ENCODE measurements at places on chromosomes 2 and 18.

DNA sequence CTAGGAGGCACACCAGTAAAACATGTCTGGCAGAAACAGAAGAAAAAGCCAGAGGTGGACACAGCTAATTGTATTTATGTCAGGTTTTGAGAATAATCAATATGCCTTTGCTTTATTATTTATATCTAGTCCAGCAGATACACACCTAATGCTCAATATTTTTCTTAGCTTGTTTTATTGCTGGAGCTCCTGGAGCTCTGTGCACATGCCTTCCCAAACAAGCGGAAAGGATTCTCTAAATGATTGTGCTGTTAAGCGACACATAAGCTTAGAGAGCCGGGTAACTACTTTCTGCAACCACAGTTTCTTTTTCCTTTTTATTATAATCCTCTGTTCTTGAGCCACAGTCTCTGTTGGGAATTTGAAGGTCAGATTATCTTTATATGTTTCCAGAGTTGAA lies 177.3 kb upstream of the ST6GAL2 start:
- DNase-seq = no peak

- no peak for DNase-seq
Observed at GRCh38 chr2:108139521-108139920, 100.2 kb upstream of the SULT1C3 start.

DNA sequence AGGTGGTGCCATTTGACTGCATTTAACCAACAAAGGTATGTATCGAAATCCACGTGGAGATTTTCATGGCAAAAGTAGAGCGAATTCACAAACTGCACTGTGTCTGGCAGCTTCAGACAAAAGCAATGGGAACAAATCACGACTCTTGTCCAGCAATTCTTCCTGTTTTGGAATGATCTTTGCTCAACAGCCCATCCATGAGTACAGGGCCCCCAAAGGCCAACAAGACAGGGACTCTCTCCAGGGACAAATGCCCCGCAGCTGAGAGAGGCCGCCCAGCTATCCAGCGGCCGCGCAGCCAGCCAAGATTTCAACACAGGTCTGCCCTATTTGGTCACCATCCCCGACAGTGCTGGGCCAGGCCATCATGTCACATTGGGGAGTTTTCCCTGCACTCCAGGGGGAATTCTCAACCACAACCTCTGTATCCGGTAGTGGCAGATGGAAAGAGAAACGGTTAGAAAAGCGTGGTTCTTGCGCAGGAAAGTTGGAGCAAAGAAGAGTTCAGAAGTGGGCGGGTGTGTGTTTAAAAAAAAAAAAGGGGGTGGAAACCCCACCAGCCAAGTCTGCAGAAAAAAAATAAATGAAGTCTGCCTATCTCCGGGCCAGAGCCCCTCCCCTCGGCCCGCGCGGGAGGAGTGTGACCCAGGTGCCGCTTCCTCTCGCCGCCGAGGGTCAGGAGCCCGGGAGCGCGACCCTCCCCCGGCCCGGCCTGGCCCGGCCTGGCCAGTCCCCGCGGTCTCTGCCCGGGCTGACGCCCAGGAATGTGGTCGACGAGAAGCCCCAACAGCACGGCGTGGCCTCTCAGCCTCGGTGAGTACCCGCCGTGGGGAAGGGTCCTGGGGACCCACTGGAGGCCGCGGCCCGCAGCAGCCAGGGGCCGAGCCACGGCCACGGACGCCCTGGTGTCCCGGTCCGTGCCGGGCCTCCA lies at the start of gene GYPC:
GYPC (plus strand) TSS at position 659 of the 931 bp plus-strand sequence; CDS start at position 765, 106 bp downstream.
- peak; percentile 33 for DNase-seq

GRCh38 chr18:7197854-7198253 lies 33.0 kb upstream of the LRRC30 start:
- no peak for DNase-seq

DNA sequence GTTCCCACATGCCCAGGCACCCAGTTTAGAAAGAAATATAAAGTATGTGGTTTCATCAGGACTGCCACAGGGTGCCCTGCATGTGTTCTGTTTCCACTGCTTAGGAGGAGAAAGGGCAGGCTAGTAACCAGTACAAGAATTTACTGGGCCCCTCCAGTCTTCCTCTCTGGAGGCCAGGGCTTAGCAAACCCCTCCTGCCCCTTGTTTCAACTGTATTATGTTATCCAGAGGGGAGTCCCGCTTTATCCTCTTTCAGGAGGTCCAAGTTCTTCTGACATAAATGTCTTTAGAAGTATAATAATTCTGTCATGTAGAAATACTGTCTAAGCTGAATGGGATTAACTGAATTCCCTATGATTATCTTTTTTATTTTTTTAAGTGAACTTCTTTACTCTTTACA lies 132.1 kb downstream of the WDSUB1 start:
- no peak for DNase-seq

DNA sequence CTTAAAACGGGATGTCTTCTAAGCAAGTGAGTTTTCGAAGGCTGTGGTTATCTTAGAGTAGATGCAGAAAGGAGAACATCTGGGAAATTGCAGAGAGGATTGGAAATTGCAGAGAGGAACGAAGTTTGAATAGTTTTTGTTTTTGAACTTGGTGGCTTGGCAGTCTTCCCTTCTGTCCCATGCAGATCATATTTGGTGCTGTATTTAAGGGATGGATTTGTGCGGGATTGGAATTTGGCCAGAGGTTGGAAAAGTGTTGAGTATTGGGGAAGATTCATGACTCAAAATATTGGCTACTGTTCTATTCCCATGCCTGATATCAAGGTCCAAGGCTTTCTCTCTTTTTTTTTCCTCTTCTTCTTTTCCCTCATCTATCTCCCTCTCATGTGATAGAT lies 18.2 kb downstream of the PTPRM start:
- no peak for DNase-seq

GRCh38 chr2:11615209-11615608 lies 54.8 kb downstream of the NTSR2 start:
- DNase-seq = no peak

GRCh38 chr2:60469536-60470317 lies 83.7 kb downstream of the BCL11A start:
- no peak for DNase-seq

DNA sequence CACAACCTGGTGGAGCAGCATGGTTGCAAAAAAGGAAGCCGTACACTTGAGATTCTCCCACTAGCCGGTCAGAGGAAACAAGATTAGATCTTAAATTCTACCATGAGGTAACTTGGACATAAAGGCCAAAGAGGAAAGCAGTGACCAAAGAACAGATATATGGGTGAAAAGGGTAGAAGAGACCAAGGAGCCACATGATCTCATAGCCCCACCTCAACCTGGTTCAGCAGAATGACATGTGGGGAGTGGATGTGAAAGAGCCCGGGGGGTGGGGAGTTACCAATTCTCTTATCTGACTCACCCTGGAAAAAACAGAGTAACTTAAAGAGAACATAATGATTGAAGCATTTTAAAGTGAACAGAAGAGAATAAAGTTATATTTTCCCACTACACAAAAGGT lies 683.0 kb downstream of the DSC3 start:
- no peak for DNase-seq

- DNase-seq = no peak
Observed at GRCh38 chr2:86686905-86687304, 33.2 kb upstream of the RMND5A start.

GRCh38 chr18:68608851-68609490 lies 105.9 kb downstream of the TMX3 start:
- DNase-seq = no peak

DNA sequence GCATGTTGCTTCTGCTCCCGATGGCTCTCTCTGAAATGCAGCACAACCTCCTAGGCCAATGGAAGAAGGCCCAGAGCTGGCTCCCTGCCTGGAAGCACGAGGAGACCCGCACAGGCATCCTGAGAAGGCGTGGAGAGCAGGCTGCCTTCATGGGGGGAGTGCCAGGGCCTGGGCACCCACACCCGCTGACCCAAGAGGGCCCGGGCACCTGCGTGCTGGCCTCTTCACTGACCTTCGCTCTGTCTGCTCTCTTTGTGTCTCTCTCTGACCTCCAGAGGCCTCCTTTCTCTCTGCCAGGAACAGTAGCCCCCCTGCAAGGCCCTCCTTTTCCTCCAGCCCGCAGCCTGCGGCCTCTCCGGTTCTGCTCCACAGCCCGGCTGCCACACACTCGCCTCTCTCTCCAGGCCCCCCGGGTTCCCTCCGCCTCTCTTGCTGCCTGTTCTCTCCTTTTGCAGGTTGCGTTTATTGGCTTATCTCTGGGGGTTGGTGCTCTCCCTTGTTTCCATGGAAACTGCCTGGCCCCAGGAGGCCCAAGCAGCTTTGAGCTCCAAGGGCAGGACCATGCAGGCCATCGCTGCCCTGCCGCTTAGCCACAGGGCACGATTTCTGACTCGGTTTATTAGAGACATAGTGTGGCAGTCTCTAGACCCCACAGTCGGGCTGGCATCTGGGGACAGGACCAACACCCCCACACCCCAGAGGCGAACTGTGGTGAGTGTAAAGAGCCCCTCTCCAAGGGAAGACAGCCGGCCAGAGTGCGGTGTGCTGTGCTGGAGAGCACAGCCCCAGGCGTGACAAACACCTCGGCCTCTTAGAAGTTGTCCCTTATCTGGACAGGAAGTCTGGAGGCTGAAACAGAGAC lies 1.7 kb downstream of the MZT2B start:
- DNase-seq = no peak

DNA sequence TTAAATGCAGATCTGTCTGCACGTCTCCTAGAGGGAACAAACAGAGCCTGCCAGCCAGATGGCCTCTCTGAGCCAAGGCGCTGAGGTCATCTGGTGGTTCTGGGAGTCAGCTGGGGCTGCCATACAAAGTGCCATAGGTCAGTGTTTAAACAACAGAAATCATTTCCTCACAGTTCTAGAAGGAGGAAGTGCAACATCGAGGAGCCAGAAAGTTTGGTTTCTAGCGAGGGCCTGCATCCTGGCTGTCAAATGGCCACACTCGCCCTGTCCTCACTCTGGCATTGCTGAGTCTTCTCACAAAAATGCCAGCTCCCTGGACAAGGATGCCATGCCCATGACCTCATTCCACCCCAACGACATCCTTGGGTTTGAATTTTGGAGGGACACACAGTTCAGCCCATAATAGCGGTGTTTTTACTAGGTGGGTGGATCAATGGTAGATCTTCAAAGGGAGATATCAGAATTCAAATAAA lies 59.6 kb downstream of the MYT1L start:
- DNase-seq = no peak

DNA sequence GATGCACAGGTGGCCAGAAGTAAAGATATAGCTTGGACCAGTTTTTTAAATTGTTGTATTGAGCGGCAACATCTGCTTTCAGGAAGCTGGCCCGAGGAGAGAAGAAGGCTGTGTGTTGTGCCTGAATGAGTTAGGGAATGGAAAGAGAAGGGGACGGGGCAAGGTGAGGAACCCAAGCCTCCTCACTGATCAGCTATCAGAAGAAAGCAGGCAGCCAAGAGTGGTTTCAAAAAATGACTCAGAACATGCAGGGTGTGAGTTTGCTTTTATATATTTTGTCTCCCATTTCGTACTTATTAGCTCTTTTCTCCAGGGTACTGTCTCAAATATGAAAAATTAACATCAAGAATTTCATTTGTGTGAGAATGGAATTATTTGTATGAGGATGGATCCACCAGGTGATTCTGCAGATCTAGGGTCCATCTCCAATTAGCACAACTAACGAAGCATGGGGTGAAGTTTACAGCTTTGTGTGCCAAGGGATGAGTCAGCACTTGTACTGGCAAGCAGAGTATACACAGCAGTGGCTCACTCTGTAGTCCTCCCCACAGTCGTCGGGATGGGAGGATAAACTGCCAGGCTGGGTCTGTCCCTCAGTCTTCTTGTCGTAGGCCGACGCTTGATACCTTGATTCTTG lies 175.7 kb downstream of the PIEZO2 start:
- no peak for DNase-seq

DNA sequence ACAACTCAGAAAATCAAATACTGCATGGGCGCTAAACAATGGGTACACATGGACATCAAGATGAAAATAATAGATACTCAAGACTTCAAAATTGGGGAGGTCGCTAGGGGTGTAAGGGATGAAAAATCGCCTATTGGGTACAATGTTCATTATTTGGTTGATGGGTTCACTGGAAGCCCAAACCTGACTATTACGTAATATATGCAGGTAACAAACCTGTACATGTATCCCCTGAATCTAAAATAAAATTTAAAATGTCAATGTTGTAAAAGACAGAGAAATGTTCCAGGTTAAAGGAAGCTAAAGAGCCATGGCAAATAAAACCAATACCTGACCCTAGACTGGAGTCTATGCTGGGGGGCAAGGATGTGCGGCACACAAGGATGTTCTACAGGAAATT lies 80.4 kb upstream of the CCBE1 start:
- DNase-seq = no peak

DNA sequence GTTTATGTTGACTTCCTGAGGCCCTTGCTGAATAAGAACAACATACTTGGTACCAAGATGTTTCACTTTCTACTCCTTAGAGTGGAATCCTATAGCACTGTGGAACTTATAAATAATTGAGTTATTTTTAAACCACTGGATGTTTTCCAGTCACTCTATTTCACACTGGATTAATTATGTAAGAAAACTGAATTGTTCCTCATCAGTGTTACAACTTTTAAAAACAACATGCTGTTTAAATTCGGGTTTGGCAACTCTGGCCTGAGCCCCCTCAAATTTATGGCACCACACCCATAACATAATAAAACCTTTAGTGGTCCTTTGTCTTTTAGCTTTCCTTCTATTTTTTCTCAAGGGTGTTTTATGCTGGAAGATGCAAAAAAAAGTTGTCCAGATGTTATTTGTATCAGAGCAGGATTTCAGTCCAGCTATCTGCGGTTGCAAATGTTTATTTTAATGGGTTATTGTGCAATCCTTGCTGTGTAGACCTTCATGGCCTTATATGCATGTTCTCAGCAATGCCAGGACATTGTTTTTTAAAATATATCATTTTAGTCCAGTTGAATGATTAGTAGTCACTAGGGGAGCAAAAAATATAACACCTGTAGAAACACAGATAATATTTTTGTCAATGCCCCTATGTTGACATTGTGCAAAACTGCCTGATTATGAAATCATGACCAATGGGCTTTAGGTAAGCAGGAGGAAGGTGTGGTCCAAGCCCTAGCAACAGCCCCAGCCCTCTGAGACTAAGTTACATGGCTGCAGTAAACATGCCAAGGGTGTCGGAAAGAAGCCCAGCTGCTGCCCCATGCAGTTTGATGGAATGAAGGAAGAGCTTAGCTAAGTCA lies 638.0 kb upstream of the ZEB2 start:
- DNase-seq = no peak

- no peak for DNase-seq
Observed at GRCh38 chr2:10449838-10450691, 1.9 kb upstream of the ODC1 start.
